ENCODE measurements at places on chromosomes 1 and 21. TPM values are rescaled to one million over a fixed set of nuclear protein-coding genes. Genes with fewer than 3 reads are reported as not detected.

- no peak for DNase-seq
Measured at GRCh38 chr1:39652105-39652504, 12.7 kb upstream of the HEYL start.

DNA sequence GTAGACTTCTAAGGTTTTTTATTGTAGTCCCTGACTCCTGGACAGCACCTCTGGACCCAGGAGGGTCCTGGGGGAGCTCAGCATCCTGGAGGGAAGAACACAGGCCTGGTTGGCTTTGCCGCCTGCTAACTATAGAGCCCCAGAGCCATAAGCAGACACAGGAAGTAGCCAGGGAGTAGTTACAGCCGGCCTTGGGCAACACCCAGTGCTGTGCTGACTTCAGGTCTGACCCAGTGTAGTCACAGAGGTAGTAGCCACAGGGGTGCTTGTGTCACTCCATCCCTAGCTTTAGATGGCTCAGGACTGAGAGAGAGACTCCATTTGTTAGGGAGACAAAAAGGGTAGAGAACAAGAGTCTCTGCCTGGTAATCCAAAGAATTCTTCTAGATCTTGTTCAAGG, 21.9 kb downstream of the MCOLN2 start:
- no peak for DNase-seq

GRCh38 chr1:178091986-178092745, 1.7 kb upstream of the RASAL2 start:
- DNase-seq = no peak

Gene TFF2
- not detected for total RNA-seq

Gene ANGPTL7
- total RNA-seq = not detected

GRCh38 chr1:47280142-47280541, 33.8 kb downstream of the STIL start:
- no peak for DNase-seq

DNA sequence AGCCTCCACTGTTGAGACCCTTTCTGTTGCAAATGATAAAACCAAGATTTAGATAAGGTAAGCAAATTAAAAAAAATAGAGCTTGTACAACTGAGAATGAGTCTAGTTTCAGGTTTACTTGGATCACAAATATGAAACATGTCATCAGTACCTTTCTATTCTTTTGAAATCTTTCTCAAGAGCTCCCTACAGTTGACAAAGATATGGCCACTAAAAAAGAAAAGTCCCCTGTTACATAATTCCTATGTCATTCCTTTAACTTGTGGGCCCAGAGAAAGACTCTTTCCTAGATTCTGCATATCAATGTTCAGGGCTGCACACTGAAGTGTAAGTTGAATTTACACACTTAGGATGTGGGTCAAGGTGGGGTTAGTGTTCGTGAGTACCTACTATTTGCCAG, 168.1 kb downstream of the PLA2G4A start:
- no peak for DNase-seq

Gene ORC1
- total RNA-seq = 54.4 TPM

GRCh38 chr1:153548722-153549688, at the start of gene S100A3:
S100A3 (minus strand) TSS chr1:153549258; CDS start chr1:153548485, 773 bp downstream.
- no peak for DNase-seq

DNA sequence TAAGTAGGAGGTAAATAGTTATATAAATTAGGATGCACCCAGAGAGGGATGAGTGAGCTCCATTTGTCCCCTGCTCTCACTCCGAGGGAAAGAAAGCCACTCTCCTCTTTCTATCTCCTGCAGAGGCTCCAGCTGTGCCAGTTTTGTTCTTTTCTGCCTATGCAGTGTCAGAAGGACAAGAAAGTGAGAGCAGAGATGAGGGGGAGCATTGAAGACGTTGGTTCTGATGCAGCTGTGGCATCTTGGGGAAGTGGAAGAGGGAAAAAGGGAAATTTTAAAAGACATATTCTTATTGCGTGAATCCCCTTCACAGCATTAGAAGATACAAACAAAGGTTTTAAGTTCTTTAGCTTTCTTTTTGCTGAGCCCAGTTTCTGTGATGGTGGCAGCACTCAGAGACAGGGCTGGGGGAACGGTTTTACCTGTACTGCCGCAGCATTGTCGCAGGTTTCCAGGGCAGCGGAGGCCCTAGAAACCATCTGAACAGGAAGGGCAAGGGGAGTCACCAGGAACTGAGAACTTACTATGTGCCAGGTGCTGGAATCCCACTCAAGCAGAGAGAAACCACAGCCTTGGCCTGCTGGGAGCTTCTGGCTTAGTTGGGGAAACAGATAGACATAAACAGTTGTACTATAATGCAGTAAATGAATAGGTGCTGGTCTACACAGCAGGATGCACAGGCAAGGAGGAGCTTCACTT, 44.9 kb upstream of the USP24 start:
- no peak for DNase-seq

- DNase-seq = no peak
Measured at GRCh38 chr1:93585059-93585966, 96.3 kb downstream of the BCAR3 start.

Gene CALML6
- 0.98 TPM for total RNA-seq

Gene XCL2
- 136 TPM for total RNA-seq

- peak; percentile 49 for DNase-seq
Measured at GRCh38 chr1:172727956-172728603, 69.2 kb downstream of the FASLG start.

Gene KRTAP7-1
- total RNA-seq = not detected

- peak; percentile 76 for DNase-seq
Measured at GRCh38 chr1:160083968-160084770, 2.8 kb downstream of the KCNJ9 start.

GRCh38 chr1:56413671-56414199, 165.6 kb downstream of the PLPP3 start:
- no peak for DNase-seq

Gene OVAAL
- total RNA-seq = not detected

- DNase-seq = no peak
Measured at GRCh38 chr1:20604678-20605077, 15.8 kb downstream of the CDA start.

DNA sequence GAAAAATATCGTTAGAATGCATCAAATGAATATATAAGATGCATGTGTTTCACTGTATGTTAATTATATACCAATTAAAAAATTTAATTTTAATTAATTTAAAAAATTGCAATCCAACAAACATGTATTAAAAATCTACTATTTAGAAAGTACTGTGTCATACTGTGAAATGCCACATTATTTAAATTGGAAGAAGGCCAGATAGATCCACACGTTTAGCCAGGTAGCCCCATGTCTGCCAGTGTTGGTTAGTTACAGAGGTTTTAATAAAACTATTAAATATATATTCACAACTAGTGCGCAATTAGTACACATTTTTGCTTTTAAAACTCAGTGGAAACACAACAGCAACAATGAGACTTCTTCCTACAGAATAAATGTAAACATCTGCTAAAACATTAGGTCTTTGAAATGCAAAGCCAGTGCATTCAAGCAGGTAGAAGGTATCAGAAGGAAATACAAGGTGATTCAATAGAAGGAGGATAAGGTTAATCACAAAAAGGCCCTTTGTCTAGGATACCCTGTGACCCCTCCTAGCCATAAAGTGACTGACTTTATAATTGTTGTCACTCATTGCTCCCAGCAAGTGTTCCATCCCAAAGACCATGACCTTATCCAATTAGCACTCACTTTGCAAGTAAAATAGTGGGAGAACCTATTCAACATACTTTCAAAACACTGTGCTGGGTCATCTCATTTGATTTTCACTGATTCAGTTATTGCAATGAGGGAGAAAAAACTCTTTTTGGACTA, 211.5 kb downstream of the TTLL7 start:
- DNase-seq = no peak

Gene LORICRIN
- total RNA-seq = not detected

- DNase-seq = no peak
Measured at GRCh38 chr1:11862890-11863289, 4.1 kb upstream of the NPPB start.

GRCh38 chr21:41763398-41763931, 3.4 kb downstream of the RIPK4 start:
- DNase-seq = no peak

Gene KLF17
- total RNA-seq = not detected

Gene C1orf53
- 0.54 TPM for total RNA-seq

DNA sequence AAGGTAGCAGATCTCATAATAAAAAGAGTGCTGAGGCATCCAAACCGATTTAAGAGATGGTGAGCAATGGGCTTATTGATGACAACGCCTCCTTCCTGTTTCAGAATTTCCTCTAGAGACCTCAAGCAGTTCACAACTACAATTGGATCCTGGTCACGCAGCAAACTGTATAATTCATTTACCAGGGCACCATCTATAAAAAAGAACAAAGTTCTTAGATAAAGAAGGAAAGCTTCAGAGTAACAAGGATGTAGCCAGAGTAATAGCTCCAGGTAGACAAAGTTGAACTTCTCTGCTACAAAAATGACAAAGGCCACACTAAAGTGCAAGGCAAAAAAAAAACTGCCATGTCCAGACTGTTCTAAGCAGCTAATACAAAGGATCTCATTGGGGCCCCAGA, 3.4 kb downstream of the AP4B1 start:
- no peak for DNase-seq

DNA sequence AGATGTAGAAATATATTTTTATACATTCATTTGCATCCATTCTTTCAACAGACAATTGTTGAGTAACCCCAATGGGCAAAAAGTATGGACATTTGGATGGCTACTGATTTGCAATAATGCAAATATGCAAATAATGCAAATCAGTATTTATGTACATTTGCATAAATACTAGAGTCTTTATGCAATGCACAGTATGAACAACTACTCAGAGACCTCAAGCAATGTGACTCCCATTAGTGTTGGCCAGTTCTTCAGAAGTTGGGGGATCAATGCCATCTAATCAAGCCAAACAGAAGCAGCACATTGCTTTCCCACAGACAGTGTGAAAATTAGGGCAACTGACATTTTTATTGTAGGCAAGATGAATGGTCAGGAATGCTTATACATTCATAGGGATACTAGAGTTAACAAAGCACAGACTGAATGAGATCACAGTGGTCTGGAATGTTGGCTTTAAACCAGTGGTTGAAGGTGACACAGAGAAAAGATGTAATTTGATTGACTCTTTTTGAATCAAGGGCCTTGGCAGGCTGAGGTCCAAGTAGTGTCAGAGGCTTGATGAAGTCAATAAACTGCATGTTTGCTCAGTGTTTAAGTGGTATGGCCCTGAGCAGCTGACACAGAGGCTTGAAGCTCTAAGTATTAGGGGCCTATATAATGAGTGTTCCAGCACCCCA, 256.6 kb downstream of the CTH start:
- DNase-seq = no peak

Gene INAVA
- total RNA-seq = 0.04 TPM

DNA sequence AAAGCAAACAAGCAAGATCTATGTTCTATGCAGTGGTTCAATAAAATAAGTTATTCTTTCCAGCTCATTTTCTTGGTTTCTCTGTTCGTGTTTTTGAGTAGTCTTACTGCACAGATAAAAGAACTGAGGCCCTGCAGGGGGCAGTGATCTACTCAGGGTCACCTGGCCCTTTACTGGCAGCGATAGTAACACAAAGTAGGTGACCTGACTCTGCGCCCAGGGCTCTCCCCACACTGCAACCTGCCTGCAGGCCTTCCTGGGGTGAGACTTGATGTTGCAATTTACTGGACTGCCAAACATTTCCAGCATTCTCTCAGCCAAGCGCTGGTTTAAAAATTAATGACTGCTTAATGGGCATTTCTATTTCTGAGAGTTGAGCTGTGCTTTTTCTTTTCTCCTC, 110.3 kb downstream of the HUNK start:
- no peak for DNase-seq

Gene LIPI
- total RNA-seq = not detected

DNA sequence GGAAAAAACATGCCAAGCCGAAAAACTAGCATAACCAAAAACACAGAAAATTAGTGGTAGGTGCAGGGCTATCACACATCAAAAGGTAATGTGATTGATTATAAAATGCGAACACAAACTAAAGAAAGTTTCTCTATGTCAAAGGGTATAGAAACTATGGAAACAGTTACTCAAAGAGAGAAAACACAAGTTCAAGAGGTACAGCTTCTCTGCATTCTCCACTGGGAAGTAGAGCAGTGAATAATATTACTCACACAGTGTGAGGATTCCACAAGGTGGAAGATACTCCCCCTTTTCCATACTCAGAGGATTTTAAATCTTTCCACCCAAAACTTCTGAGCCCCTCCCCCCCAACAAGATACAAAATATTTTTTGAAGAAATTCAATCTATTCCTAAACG, 18.6 kb downstream of the AKT3 start:
- DNase-seq = no peak

DNA sequence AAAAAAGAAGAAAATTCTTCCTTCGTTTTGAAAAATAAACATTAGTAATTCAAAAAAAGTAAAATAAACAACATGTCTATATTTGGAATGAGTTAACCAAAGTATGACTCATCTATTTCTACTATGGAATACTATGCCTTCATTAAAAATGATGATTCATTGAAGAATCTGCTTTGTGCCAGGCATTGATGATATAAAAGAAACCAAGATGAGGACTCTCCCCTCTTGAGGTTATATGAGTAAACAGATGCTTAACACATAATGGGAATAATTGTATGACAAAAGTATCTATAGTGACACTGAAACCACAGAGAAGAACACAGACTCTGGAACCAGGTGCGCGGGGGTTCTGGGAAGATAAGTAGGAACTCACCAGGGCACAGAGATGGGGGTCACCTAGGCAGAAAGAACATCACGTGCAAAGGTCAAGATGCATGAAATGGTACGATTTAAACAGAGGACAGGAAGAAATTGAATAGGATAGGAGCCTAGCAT, 18.8 kb downstream of the ELF3 start:
- no peak for DNase-seq

GRCh38 chr1:35316264-35316663, 47.8 kb downstream of the ZMYM4 start:
- no peak for DNase-seq

Gene MMEL1
- total RNA-seq = 1.6 TPM

Gene VWA5B1
- 0.31 TPM for total RNA-seq

Gene VASH2
- total RNA-seq = 0.22 TPM

Gene TMEM63A
- 29.5 TPM for total RNA-seq

- DNase-seq = no peak
Measured at GRCh38 chr1:65064981-65065380, 83.0 kb upstream of the AK4 start.

DNA sequence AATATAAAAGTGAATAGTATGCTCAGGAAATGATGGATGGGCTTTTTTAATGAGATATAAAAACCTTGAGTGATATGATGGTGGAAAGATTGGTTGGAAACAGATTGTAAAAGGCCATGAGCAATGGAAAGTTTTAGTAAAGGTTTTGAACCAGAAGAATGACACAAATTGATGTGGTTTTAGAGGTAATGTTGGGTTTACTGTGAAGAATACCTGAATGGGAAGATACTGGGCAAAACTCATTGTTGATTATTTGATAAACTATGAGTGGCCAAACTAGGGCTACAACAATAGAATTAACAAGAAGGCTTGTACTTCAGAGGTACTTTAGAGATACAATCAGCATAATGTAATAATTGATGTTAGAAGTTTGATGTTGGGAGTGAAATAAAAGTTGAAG, 108.5 kb downstream of the PTGS2 start:
- no peak for DNase-seq

- DNase-seq = no peak
Measured at GRCh38 chr1:178509414-178510007, 3.4 kb upstream of the TEX35 start.

Gene FCRLA
- 0.35 TPM for total RNA-seq

Data from activated naive CD8-positive, alpha-beta T cell treated with anti-CD3 and anti-CD28 coated beads for 36 hours (primary cell).